CD14-positive monocyte (primary cell): ENCODE measurements at places on chromosomes 3 and 15.

DNA sequence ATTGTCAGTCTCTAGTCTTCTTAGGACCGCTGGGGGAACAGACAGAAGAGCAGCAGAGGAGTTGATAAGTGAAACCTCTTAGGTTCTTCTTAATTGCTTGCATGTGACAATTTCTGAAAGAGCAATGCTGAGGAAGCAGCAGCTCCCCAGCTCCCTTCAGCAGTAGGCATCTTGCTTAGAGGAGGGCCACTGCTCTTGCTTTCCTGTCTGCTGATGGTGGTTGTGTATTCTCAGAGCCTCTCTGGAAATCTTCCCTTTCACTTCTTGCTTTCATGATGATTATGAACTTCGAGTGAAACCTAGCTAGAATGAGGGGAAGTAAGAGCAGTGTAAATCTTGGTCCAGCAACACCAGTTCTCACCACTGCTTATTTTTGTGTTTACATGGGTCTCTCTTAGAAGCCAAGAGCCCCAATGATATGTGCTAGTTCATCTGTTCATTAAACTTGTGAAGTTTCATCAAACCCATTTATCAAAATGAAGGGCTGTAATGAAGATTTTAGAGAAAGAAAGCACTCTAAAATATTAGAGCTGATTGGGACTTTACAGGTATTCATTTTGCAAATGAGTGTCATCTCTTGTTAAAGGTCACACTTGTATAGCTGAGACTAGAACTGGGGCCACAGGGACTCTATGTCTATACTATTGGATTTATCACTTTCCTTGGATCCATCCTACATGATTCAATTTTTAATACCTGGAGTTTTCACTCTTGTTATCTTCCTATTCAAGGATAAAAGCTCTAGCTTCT lies 246.7 kb downstream of the LPP start:
- DNase-seq: peak; percentile 41

- DNase-seq: no peak
Observed at GRCh38 chr3:1953536-1953935, 145.1 kb upstream of the CNTN4 start.

DNA sequence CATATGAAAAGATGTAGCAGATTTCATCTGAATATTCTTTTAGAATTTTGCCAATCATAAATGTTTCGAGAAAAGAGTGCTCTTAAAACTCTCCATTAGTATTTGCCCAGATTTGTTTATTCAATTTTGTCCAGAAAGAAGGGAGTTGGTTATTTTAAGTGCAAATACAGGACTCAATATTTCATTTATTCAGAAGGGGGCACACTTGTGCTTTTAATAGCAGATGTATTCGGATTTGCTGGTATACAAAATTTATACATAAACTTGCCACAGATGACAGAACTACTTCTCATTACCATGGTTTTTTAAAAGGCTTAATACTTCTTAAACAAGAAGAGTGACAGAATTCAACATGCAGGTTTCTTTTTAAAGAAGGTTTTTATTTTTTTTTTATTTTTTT lies 69.8 kb upstream of the GRM7 start:
- DNase-seq: no peak

DNA sequence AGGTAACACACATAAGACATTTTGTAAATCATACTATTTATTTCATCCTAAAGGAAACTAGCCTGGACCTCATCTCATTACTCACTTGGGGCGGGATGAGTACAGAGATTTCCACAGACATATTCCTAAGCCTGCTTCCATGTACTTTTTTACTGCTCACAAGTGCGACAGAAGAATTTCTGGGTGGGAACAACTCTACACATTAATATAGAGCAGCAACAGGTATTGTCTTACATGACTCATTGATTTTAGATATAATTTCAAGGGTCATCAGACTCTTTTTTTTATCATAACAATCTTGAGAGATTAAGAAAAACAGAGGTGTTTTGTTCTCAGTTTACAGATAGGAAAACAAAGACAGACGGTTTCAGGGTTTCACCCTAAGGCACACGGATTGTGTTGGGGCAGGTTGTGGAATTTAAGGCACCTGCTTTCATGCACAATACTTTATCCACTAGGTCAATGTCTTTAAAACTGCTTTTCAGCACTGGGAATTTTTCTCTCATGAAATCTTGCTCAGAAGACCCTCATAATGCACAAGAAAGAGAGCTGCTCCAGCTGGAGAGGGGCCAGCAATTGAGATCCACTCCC lies 186.7 kb upstream of the CDIN1 start:
- no peak for DNase-seq

DNA sequence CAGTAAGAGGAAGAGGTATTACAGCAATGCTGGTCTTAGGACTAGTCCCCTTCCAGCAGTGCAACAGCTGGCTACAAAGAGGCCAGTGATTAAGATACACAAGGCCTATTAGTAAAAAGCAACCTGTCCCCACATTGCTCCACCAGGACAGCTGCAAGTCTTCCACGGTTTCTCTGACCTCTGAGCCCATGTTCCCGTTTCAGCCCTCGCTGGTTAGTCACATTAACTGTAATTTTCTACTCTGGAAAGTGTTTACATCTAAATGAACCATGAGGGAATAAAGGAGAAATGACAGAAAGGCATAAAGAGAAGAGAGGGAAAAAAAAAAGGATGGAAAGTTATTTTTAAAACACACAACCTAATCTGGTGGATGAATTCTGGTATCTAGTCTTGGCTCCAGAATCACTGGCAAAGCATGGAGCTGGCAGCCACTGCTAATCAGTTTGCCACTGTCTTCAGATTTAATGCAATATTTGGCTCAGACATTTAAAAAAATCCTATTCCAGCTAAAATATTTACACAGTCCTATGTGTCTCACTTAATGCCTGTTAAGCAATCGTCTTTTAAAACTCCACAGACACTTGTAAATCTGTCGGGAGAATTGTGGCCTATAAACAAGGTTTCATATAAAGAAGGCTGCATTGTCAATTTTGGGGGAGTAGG lies 154.9 kb downstream of the GREM1 start:
- no peak for DNase-seq

DNA sequence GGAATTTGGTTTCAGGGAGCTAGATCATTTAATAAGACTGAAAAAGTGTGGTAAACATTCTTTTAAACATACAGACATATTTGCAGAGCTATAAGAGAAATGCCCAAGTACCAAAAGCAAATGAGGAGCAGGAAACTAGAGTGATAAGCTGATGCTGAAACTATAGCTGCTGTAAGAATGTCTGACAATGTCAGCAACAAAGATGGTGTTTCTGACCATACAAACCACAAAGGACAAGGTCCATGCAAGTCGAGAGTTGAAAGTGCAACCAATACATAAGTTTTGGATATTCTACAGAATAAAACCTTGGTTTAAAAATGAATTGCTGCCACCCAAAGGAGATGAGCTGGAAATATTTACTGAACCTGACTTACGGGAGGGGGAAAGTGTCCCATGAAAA lies 610.2 kb downstream of the TBL1XR1 start:
- no peak for DNase-seq

DNA sequence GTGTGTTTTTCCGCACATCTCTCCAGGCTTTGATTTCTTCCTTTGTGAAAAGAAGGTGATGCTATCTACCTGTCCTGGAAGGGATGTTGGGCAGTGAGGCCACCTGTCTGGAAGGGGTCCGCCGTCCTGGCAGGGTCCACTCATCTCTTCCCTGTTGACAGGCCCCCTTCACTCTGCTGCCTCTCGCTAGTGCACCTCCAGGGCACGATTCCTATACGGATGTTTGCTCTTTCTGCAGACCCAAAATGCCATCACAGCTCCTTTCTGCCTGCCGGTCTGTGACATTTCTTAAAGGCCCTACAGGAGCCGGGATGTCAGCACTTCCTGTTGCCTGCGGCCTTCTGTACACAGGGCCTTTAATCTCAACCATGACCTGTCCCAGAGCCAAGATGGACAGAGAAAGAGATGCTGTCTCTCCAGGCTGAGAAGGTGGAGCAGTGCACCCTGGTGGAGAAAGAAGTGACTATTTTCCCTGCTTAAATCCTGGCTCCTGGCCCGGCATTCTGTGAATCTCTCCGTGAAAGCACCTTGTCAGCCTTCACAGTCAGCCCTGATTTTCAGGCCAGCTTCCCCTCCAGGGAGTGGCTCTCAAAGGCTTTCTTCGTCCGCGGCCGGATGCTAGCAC lies 7.4 kb downstream of the FAM3D start:
- no peak for DNase-seq

GRCh38 chr15:90924375-90924774 lies 8.0 kb downstream of the HDDC3 start:
- DNase-seq: no peak

- no peak for DNase-seq
Observed at GRCh38 chr3:103410231-103410630, 975.4 kb downstream of the ZPLD1 start.

DNA sequence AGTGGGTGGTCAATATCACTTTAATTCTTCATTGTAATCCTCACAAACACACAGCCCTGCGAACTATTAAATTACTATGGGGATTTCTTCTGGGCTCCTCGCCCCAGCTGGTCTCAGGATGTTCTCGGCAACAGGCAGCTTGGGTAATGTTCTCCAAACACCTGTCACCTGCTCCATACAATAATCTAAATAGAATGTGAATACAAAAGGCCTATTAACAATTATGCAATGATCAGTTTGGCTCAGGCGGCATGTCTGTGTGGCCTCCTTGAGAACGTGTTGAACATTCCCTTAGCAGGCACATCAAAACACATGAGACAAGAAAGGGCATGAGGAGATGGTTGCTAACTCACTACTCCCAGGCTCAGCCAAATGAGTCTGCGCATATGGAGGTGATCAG lies 158.6 kb upstream of the KBTBD8 start:
- no peak for DNase-seq

DNA sequence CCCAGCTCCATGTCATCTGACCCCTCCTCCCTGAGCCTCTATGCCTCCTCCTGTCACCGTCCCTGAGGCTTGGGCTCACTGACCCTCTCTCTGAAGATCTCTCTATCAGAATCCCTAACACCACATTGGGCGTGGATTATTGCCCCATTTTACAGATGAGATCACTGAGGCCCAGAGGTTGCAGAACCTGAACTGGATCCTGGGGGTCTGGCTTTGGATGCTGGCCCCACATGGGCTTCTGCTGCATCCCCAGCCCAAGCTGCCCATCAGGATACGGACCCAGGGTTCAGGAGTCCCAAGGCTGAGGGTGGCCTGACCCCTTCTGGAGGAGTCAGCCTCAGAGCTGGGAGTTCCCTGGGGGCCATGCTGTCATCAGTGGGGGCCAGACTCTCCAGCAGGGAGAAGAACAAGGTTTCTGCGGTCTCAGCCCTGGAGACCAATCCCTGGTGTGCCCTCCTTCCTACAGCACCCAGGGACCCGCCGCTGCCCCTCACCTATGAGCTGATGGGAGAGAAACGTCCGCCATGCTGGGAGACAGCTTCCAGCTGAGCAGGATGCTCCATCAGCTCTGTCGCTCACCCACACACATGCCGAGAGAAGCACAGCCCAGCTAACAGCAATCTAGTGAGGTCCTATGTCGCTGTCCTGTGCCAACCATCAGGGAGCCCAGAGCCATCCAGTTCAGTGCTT lies 273.1 kb downstream of the UACA start:
- no peak for DNase-seq

GRCh38 chr15:95916568-95916967 lies 413.9 kb upstream of the NR2F2 start:
- no peak for DNase-seq

DNA sequence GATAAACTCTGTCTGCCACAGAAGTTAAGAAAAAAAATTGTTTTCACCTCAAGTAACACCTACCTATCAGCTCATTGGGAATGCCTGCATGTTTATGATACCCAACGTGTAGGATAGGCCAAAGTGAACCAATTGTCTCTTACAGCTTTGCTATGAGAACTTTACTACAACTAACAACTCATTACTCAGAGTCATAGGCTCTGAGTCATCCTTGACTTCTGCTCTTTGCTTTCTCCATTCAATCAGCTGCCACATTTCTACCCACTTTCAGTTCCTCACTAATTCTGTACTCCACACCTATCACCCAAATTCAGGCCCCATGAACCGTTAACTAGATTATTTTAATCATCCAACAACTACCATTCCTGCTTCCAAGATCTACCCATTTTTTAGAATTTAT lies 843.9 kb downstream of the TUSC7 start:
- peak; percentile 74 for DNase-seq

GRCh38 chr3:66497288-66497984 lies 3.4 kb downstream of the LRIG1 start:
- DNase-seq: no peak

GRCh38 chr3:134486577-134487041 lies 752 bp downstream of the CEP63 start:
- DNase-seq: peak; percentile 59

GRCh38 chr3:42368861-42369260 lies 41.5 kb downstream of the LYZL4 start:
- DNase-seq: no peak

DNA sequence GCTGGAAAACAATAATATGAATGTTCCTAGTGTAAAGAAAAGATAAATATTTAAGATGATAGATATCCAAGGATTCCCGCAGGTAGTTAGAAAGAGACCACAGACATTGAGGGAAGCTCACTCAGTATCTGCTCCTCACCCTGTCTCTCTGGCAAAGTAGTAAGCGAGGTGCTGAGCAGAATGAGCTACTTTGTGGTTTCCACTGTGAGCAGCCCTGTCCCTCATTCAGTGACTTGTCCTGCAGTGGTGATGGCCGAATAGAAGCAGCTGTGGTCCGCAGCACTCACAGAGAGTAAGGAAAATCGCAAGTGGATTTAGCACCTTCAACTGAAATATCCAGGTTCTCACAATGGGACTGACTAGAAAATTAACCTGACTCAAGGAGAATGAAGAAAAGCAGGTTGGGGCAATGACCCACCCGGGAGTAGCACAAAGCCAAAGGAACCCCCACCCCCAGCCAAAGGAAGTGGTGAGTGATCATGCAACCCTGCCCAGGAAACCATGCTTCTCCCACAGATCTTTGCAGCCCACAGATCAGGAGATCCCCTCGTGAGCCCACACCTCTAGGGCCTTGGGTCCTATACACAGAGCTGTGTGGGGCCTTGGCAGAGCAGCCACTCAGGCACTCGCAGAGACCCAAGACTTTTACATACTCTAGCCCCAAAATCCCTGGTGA lies 21.8 kb upstream of the SLC25A38 start:
- no peak for DNase-seq

DNA sequence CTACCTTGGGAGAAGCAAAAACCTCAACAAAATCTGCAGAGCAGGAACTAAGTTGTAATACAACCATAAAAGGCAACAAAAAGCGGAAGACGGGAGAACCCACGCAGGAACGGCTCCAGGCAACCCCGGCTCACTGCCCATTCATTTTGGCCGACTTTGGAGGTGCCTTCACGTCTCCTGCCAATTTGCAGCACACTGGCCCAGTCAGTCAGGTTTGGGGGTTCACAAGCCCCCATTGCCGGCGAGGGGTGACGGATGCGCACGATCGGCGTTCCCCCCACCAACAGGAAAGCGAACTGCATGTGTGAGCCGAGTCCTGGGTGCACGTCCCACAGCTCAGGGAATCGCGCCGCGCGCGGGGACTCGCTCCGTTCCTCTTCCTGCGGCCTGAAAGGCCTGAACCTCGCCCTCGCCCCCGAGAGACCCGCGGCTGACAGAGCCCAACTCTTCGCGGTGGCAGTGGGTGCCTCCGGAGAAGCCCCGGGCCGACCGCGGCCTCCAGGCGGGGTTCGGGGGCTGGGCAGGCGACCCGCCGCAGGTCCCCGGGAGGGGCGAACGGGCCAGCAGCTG lies 463 bp downstream of the TERC start:
- DNase-seq: peak; percentile 64
